Activated CD8-positive, alpha-beta memory T cell treated with anti-CD3 and anti-CD28 coated beads for 1 hour (primary cell): ENCODE measurements at places on chromosomes 4 and X.

DNA sequence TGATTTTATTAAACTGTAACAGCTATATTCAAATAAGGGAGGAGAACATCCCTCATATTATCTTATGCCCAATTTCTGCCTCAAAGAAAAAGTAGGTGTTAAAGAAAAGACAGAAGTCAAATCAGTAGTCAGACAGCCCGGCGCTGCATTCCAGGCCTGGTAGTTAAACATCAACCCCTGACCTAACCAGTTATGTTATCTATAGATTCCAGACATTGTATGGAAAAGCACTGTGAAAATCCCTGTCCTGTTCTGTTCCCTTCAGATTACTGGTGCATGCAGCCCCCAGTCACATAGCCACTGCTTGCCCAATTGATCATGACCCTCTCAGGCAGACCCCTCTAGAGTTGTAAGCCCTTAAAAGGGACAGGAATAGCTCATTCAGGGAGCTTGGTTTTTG, 269.9 kb upstream of the GALNT7 start:
- no peak for DNase-seq

GRCh38 chr4:180060159-180060889, 2182.9 kb upstream of the TENM3 start:
- no peak for DNase-seq

DNA sequence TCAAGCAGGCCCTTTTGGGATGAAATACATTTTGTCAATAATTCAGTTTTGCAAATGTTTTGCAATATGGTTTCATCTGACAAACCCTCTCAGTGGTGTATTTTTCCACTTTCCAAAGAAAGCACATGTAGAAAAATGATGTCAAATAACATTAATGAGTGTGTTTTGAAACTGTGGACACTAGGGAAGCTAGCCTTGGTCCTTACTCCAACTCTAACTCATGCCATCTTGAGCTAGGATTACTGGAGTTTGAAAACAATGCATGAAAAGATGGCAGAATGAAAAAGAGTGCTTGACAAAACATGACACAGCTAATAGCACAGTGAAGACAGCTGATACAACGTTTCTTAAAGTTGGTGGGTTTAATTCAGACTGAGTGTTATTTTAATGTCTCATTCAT, 41.4 kb downstream of the HAND2 start:
- no peak for DNase-seq

GRCh38 chrX:63470506-63470905, 119.4 kb upstream of the SPIN4 start:
- DNase-seq: no peak

- no peak for DNase-seq
Measured at GRCh38 chrX:1658071-1658491, 43.2 kb downstream of the ASMT start.

DNA sequence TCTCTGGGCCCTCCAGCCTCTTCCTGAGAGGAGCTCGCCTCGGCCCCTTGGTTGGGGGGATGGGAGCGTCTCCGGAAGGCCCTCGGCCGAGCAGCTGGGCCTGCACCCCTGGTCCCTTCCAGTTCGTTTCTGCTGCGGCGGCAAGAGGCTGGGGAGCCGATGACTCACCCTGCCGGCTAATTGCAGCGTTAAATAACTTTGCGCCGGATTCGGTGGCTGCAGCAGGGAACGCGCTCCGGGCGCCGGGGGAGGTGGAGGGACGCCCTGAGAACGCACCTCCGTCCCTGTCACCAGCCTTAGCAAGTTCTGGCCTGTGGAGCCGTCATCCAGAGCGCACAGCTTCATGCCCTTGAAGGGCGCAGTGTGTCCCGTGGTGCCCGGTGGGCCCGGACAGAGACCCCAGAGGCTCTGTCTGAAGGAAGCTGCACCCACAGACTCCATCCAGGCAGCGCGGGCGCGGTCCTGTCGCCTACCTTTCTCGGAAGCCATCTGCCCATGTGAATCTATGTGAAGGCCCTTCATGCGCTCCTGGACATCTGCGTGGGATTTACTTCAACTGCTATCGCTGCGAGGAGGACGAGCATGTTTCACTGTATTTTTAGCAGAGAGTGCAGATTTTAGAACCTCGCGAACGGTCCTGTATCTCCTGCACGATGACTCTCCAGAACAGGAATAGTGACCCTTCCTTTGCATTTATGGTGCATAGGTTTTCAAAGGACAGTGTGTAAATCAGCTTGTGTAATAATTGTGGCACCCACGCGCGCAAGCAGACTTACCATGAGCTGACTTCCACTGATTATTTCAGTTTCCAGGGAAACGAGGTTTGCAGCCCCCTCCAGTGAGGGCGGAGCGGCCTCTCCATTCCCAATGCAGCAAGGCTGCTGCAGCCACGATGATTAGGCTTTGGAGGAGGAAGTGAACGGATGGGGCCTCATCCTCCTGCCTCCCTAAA, 1.7 kb upstream of the TMEM271 start:
- no peak for DNase-seq

- DNase-seq: no peak
Measured at GRCh38 chr4:23899565-23899964, 9.7 kb upstream of the PPARGC1A start.

DNA sequence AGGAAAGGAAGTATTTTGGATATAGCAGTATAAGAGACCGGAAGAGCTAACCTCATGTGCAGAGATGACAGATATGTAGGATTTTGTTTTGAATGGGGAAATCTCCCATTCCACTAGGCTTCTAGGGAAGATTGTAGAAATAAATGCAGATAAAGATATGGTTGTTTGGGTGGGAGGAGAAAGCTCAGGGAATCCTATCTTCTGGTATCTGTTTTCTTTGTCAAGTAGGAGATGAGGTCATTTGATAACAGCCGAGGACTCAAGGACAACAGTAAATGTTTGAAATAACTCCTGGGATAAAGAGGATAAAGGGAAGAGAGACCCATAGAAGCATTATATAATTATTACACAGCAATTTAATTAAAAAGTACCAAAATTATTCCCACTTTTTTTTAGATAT, 24.7 kb upstream of the ZMAT1 start:
- no peak for DNase-seq

GRCh38 chrX:40107291-40108161, 9.8 kb upstream of the BCOR start:
- no peak for DNase-seq

- no peak for DNase-seq
Measured at GRCh38 chrX:4197971-4198370, 484.5 kb upstream of the PRKX start.

- DNase-seq: no peak
Measured at GRCh38 chrX:2696698-2697215, 5.7 kb downstream of the CD99 start.

- no peak for DNase-seq
Measured at GRCh38 chrX:95629737-95630136, 1054.9 kb upstream of the DIAPH2 start.

- DNase-seq: no peak
Measured at GRCh38 chr4:81960961-81961360, 412.8 kb downstream of the HNRNPD start.

GRCh38 chr4:90030953-90031352, 96.2 kb upstream of the CCSER1 start:
- no peak for DNase-seq

GRCh38 chrX:52216541-52216940, 31.9 kb downstream of the MAGED4 start:
- no peak for DNase-seq

DNA sequence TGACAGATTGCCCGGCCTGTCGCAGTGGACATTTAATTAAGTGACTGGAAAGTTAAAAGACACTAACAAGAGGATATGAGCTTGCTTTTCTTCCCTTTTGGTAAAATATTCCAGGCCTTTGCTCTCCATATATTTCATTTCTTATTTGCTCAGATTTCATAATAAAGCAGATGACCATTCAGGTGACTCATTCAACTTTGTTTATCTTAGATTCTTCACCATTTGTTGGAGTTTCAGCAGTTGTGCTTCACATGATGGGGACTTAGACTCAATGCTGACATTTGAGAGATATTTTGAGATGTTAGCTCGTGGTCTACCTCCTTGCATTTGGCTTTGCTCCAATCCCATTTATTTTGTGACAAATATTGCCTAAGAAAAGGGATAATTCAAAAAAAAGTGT, 312.2 kb downstream of the ARHGAP24 start:
- no peak for DNase-seq

DNA sequence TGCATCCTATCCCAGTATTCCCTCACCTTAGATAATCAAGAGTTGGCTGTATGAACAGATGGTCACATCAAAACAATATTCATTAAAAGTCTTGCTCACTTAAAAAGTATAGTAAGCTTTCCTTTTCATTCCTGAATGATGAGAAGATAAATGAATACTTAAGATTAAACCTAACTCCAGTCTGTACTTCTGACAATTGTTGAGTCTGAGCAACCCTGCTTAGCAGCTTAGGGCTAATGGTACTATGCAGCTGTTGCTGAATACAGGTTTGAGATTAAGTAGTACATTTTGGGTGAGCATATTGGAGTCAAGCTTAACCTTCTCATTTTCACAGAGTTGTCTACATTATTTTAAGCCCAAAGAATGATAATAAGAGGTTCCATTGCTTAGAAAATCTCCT, 121.7 kb upstream of the ETNPPL start:
- no peak for DNase-seq

GRCh38 chr4:105520819-105521790, 31.3 kb upstream of the ARHGEF38 start:
- no peak for DNase-seq

DNA sequence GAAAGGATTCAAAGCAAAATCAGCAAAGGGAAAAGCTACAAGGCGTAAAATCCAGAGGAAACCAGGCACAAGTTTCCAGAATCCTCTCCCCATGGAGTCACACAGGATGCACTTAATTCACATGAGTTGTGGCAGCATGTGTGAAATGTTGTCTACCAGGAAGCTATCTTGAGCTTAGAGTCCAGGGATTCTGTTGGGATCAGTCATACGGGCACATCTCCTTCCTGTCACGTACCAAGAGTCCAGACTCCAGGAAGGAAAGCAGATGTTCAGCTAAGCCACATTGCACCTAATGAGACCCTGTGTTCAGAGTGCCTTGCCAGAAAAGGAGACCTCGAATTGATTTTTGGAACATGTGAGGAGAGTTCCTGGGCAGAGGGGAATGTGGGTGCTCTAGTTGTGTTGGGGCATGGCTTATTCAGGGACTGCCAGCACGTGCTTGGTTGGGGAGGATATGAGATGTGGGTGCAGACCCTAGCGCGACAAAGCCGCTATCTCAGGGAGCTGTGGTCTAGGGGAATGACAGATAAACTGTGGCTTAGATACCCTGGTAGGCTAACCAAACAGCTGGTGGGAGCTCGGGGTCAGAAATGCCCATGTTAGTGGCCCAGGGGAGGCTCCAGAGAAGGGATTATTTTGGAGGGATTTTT, 70.0 kb downstream of the EVC start:
- DNase-seq: no peak

- no peak for DNase-seq
Measured at GRCh38 chrX:108735091-108735678, 1.2 kb downstream of the IRS4 start.

GRCh38 chr4:183610033-183610432, 49.0 kb downstream of the RWDD4 start:
- no peak for DNase-seq

DNA sequence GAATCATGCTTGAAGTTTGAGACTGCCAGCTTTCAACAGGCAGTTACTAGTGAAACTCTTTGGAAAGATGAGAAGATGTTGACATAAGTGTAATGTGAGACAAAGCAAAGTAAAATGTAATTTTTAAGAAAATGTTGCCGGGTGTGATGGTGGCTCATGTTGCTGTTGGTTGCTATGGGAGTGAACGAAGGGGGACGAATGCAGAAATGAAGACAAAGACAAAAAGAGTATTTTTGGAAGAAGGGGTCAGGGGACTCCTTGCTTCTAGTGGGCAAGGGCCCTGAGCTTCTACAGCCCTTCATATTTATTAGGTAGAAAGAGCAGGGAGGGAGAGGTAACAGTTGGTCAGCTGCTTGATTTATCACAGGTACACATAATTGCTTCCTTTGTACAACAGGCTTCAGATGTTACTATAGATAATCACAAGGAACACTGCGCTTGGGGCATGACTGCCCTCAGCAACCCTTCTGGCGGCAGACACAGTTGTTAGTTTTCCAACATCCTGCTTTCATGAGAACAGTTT, 11.9 kb upstream of the UGDH start:
- no peak for DNase-seq

DNA sequence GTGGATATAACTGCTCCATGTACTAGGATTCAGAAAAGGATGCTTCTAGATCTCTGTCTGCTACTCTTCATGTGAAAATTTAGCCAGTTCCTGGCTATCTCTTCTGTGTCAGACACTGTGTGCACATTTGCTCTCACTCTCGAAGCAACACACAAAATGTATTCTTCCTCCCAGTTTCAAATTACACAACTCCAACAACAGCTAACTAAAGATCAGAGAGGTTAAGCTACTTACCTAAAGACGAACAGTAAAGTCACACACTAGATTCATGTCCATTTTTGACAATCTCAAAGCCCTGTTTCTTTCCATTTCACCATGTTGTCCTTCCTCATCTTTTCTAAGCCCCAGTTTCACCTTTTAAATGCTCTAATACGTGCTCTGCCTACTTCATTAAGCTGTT, 2.2 kb downstream of the CLNK start:
- no peak for DNase-seq

- DNase-seq: no peak
Measured at GRCh38 chr4:121824950-121825349, 1.3 kb upstream of the CCNA2 start.

DNA sequence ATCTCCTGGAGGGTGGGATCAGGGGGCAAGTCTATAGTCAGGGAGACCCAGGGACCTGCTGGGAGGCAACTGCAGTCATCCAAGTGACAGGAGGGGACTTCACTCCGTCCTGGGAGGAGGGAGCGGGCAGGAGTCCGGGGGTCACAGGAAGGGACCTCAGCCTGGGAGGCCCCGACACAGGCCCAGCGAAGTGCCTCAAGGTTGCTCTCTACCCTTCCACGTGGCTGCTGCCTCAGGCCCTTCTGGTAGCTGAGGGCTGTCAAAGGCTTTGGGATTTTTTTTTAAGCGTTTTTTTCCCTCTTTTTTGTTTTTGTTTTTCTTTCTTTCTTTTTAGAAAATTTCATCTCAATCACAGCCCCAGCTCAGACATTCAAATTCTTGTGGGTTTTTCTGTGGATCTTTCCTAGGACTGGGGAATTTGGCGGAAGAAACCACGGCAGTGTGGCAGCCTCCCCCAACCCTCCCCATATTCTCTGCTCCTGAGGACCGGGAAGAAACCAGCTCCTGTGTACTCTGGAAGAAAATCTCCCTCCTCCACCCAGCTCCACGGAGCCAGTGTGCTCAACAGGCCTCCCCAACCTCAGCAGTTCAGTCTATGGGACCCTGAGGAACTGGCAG, 1.4 kb upstream of the HAUS7 start:
- DNase-seq: no peak

- no peak for DNase-seq
Measured at GRCh38 chrX:8849458-8849857, 48.3 kb upstream of the FAM9A start.

GRCh38 chrX:1477801-1478458, 25.2 kb upstream of the ASMTL start:
- no peak for DNase-seq

DNA sequence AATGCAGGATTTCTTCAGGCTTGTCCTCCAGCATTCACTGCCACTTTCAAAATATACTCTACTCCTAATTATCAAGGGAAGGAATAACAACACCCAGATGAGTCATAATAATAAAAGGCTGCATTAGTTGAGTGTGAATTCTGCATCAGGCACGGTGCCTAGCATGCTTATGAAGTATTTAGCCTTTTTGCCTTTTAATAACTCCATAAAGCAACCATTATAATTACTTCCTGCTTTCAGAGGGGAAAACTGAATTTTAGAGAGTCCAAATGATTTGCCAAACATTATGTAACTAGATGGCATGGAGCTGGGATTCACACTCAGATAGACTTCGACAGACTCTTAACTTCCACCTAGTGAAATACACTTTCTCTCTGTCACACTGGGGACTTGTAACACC, 2365.5 kb downstream of the PCDH7 start:
- no peak for DNase-seq
